ENCODE measurements at places on chromosomes 16 and 17.

GRCh38 chr16:67228905-67229304, 2.0 kb downstream of the TMEM208 start:
- no peak for DNase-seq

- DNase-seq, result no peak
These were observed 212.3 kb upstream of the SDK2 start for GRCh38 chr17:73856556-73856955.

- no peak for DNase-seq
These were observed 236.3 kb downstream of the KCNJ2 start for GRCh38 chr17:70405492-70406220.

DNA sequence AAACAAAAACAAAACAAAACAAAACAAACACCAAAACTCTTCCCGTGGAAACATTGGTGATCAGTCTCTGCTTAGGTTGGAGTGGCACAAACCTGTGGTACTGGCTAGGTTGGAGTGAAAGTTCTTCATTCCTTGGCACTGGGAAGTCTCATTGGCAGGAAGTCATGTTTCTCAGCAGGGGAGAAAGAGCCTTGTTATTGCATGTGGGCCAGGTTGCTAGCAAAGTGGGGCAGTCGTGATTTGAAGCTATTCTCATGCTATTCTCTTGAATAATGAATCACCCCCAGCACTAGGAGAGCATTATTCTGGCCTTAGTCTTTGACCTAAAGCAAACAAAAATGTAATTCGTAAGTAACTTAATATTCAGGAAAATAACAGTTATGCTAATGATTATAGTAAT, 24.3 kb upstream of the B4GALNT2 start:
- no peak for DNase-seq
